Stimulated activated CD4-positive, alpha-beta T cell treated with anti-CD3 and anti-CD28 coated beads, Interleukin-2, amount 100 ng/mL, for 24 hours (primary cell): ENCODE measurements at places on chromosomes 3 and 15.

DNA sequence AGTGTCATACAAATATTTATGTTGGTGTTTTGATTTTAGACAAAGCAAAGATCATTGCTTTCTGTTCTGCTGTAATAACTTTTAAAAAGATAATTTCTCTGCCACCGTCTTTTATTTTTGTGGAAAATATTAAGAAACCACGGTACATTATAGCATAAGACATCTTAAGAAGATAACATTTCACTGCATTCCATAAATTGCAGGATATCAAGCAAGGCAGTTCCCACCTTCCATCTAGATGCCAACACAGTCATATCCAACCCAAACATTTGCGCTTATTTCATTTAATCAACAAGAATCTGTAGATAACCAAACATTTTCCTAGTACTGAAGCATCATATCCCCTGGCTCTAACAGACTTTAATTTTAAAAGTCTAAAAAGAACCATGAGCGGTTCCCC, 25.1 kb downstream of the ARHGAP31 start:
- DNase-seq: no peak

DNA sequence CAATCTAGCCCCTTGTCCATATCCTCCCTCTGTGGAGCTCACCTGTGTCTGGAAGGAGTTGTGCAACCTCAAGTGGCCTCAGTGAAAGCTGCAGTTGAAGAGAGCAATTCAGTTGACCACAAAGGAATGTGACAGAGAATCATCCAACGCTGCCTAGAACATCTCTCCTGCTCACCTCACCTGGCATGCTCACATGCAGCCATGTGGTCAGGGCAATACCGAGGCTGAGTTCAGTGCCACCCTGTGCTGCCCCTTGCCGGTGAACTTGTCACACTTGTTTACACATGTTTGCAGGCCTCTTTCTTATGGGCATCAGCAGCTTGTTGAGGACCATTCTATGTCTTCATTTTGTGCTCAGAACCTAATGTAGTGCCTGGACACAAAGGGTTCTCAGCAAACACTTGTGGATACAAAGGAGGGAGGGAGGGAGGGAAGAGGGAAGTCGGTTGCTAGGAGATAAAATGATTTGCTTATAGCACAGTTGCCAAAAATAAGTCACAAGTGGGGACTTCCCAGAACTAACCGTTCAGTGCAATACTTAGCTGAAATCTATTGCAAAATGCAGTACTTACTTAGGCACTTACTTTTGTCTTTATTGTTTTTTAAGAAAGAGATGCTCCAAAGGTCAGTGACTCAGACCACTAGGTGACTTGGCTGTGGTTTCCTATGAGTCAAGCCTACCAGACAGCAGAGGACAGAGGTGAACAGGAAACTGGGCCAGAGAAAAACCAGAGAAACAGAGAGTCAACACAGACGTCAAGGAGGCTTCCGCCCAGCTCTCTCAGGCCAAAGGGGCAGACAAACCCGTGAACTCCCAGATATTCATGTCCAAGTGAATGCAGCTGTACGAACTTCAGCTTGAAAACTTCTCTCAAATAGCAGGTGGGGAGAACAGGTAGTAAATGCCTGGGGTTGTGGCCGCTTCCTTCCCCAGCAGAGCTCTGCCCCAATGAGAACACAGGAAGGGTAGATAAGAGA, 227.8 kb upstream of the CTNNB1 start:
- no peak for DNase-seq

DNA sequence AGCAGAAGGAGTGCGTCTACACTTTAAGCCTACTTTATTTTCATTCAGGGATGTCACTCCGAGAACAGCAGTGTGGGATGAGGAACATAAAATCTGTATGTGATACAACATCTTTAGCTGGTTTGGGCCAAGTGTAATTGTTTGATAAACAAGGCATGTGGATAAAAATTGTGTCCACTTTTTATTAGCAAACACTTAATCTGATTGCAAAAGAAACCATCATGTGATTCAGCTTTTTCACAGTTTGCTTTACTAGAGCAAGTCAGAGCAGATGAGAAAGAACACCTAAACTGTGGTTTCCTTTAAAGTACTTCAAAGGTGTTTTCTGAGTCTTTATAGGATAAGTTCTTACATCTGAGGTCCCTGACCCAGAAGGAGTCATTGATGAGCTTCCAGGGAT, 237.9 kb downstream of the THSD4 start:
- no peak for DNase-seq

GRCh38 chr3:80889535-80889934, 871.9 kb downstream of the GBE1 start:
- DNase-seq: no peak

DNA sequence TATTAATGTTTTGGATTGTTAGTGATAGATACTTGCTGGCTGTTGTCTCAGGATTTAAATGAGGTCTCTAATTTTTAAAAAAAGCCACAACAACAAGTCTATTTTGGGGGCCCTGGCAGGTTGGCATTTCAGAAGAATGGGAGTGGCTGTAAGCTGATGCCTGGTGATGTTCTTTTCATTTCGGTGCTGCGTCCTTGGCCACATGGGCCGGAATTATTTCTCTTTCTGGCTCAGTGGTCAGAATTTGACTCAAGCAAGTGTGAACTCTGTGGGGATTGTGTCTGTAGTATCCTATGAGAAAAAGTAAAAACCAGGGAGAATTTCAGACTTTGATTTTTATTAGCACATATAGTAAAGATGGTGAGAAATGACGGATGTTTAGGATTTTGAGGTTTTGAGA, 203.0 kb downstream of the AKAP13 start:
- DNase-seq: no peak

GRCh38 chr3:96959474-96959873, 145.1 kb downstream of the EPHA6 start:
- DNase-seq: no peak

GRCh38 chr15:96261575-96262034, 68.9 kb upstream of the NR2F2 start:
- no peak for DNase-seq

DNA sequence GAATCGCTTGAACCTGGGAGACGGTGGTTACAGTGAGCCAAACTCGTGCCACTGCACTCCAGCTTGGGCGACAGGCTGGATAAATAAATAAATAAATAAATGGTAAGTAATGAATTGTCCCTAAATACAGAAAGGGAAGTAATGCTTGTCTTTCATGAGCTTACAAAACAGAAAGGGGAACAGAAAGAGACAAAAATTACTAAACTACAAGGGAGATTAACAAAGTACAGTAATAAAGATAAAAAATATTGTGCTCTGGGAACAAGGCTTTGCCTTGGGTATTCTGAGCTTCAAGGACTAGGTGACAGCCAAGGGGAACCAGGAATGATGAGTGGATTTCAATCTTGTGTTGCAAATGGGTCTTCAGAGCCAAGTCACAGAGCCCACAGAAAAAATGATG, 9.2 kb upstream of the HLTF start:
- no peak for DNase-seq

- no peak for DNase-seq
These were observed 21.3 kb downstream of the SYNM start for GRCh38 chr15:99126131-99126588.

DNA sequence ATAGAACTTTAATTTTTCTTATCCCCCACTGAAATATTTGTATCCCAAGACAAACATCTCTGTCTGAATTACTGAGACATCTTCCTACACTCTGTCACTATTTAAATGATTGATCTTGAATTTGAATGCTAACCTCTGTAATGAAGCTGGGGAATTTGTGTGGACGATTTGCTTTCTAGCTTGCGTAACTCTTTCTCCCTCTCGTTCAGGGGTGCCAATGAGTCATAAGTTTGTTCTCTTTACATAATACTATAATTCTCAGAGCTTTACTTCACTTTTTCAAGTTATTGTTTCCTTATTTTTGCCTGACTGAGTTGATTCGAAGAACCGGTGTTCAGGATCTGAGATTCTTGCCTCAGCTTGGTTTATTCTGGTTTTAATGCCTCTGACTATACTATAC, 783.3 kb upstream of the CADM2 start:
- DNase-seq: no peak

DNA sequence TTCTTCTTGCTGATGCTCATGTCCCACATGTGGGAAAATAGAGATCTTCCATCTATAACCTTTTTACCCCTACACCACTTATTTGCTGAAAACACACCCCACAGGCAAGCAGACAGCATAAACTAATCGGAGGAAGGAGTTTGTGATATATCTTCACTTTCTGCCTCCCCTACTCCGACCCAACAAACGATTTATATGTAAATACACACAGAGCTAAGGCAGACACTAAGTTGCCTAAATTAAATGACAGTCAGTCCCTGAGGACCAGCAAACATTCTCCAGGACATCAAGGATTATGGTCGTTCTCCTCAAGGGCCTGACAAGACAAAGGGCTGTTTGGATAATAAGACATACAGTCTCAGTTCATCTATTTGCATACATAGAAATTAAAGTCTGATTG, 552.5 kb downstream of the ROBO1 start:
- no peak for DNase-seq

GRCh38 chr3:79954756-79955155, 187.0 kb upstream of the ROBO1 start:
- DNase-seq: no peak

DNA sequence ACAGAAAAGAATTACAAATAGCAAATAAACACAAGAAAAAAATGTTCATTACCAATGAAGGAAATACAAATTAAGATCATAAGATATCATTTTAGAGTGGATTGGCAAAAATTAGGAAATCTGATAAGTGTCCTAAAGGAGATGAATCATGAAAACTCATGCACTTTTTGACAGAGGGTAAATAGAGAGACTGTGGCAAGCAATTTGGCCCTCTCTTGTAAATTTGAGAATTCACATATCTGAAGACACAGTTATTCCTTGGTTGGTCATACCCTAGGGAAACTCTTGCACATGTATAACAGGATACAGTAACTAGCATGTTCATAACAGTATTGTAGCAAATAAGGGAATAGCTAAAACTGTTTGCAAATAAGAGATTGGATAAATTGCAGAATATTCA, 246.0 kb upstream of the GADL1 start:
- no peak for DNase-seq

- no peak for DNase-seq
These were observed 16.6 kb upstream of the ADIPOQ start for GRCh38 chr3:186825872-186826409.

DNA sequence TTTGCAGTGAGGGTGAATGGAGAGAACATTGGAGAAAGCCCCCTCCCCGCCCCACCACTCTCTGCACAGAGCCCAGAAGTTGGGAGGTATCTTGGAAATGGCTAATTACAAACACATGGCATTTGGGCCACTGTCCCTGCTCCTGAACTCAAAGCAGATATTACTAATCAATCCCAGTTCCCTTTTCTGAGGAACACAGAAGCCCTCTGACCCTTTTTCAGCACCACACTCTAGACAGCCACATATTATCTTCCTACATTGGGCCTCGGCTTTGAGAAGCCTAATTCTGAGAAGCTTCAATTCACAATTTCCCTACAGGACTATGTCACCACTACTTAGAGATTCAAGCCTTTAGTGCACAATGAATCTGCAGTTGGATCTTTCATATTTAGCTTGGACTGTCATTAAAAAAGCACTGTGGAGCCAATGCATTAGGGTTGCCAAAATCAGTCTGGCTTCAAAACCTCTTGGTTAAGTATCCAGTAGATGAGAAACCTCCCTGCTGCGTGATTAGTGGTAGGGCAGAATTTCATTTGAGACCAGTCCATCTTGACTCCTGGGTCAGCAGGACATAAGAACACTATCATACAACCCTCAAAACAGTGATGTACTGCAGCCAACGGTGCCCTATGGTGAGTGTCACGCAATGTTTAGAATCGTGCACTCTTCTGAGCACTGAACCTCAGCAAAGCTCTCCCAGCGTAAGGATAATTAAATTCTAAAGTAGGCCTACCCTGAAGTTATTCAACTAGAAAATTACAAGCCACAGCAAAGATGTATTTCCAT, 26.1 kb downstream of the MGLL start:
- no peak for DNase-seq

DNA sequence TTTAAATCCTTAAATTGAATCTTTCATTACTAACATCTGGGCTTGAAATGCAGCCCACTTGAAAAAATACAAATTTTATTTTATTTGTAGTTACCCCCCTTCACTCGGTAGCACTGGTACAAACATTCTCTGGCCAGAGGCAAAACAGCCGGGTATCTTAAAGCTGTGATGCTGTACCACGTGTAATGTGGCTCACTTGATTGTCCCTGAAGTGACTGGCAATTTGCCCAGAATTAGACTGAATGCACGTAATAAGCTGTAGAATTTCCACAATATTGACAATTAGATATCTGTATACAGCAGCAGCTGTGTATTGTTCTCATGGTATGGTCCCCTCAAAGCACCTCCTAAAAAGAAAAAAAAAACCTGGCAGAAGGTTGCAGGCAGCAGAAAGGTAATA, 192.8 kb upstream of the TBC1D5 start:
- no peak for DNase-seq

DNA sequence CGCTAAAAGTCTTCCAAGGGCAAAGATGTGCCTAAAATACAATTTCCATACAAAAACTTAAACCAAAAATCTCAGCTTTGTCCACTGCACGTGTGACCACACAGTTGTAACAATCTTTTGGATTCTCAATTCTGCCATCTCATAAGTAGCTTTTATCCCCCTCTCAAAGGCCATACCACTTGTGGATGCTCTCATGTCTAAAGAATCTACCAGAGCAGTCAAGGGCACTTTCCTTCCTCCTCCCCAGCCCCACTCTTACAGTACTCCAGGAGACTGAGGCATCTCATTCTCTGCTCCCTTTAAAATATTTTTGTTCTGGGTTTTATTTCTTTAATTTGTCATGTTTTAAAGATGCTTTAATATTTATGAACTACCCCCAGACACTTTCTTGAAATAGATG, 102.3 kb upstream of the PFN2 start:
- DNase-seq: no peak

DNA sequence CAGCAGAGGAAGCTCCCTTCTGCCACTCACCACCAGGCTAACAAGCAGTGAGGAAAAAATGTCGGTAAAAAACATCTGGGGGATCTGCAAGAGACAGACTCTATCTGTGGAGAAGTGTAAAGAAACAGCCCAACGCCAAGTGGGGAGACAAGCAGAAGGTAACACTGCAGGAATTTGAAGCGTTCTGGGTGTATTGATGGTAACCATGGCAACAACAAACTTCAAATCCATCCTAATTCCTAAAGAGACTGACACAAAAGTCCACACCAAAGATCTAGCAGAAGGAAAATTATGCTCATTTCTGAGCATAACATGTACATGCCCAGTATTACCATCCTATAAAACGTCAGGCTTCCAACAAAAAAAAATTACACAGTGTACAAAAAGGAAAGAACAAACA, 449.3 kb downstream of the GABRB3 start:
- no peak for DNase-seq

GRCh38 chr15:92195241-92195640, 198.4 kb upstream of the ST8SIA2 start:
- no peak for DNase-seq

GRCh38 chr3:155442072-155442471, 148.6 kb upstream of the STRIT1 start:
- DNase-seq: no peak

DNA sequence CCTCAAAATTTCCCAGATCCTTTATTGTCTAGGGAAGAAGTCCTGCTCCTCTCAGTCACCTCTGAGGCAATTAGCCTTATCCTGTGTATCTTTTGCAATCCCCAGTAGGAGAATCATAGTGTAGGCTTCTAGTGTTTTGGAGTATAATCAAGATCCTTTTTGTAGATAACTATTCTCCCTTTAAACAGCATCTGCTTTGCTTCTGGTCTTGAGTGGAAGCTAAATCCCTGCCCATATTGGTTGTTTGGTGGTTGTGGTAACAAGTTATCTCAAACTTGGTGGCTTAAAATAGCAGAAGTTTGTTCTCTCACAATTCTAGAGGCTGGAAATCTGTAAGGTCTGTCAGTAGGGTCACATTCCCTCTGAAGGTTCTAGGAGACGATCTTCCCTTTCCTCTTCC, 217.5 kb upstream of the RASGRP1 start:
- no peak for DNase-seq
